Cerebellum (tissue), 4 donors: ENCODE measurements at places on chromosomes 12 and 14.

DNA sequence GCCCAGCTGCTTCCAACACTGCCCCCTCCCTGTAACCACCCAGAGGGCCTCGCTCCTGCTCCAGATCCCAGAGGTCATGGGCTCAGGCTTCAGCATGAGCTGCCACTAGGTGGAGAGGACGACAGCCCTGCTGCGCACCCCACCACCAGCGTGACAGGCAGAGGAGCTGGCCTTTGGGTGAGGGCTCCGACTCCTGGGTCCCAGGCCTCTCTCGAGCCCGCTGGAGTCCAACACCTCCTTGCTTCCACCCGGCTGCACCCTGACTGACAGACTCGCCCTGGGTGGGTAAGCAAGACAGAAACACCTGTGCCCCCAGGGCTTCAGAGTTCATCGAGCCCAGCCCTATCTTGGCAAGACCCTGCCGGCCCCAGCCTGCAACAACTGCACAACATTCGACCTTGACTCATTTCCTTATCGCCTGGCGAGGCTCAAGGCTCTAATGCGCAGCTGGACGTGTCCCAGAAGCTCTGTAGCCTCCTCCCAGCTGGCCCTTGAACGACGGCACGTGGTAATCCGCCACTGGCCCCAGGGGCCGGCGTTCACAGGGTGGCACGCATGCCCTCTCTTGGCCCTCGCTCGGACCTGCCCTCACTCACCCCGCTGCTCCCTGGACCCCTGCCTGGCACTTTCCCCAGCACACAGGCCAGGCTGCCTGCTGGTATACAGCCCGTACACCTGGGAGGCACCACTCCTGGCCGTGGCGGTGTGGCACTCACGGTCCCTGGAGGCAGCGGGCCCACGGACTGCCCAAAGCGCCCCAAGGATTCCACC, 28.0 kb downstream of the VPS37B start:
- DNase-seq, result no peak

GRCh38 chr12:107448198-107448597, 237.4 kb upstream of the PWP1 start:
- DNase-seq, result no peak

DNA sequence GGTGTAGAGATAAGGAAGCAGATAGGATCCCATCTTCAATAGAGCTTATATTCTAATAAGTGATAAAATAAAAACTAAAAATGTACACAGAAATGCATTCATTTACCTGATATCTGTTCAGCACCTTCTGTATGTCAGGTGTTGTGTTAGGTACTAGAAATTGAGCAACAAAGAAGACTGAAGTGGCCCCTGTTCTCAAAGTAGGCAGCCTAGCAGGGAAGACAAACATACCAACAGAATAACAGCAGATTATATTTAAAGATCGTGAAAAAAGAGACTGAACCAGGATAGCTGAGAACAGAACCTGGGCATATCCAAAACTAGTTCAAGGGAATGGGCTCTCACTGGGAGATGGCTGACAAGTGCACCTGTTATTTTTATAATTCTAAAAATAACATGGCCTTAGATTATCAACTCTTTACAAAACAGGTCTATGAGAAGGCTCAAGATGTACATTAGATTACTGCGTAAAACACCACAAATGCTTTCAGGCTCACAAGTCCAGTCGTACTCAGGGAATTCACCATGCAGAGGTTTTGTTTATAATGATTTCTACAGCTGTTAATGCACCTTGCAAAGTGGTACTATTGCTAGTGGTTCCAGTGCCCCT, 16.4 kb downstream of the ANO6 start:
- no peak for DNase-seq

GRCh38 chr14:71371711-71372396, 464.6 kb downstream of the PCNX1 start:
- no peak for DNase-seq

DNA sequence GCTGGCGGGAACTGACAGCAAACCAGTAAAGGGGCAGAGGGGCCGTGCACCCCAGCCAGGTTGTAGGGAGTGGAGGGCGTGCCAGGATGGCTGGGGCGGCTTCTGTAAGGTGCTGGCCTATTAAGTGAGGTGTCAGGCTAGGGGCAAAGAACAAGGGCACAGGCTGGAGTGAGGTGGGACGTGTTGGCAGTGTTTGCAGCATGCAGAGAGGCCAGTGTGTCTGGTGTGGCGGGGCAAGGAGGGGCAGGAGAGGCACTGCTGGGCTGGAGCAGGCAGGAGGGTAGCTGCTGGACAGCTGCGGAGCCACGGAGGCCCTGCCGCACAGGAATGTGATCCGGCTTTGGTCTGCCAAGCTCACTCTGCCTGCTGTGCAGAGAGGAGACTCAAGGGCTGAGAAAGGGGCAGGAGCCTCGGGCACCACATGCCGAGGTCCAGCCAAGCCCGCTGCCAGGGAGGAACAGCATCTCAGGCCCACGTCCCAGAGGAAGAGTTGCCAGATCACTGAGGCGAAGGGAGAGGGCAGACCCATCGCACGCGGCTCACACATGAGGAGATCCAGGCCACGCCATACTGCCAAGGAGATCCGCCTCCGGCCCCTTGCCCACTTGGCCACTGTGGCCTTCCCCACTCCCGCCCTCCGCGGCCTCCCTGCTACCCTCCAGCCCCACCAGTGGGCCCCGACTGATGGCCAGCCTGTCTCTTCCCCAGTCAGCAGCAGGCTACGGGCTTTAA, 46.8 kb downstream of the AMN start:
- DNase-seq, result peak; percentile 61

- DNase-seq, result no peak
Measured at GRCh38 chr12:78306236-78306635, 475.5 kb downstream of the NAV3 start.

DNA sequence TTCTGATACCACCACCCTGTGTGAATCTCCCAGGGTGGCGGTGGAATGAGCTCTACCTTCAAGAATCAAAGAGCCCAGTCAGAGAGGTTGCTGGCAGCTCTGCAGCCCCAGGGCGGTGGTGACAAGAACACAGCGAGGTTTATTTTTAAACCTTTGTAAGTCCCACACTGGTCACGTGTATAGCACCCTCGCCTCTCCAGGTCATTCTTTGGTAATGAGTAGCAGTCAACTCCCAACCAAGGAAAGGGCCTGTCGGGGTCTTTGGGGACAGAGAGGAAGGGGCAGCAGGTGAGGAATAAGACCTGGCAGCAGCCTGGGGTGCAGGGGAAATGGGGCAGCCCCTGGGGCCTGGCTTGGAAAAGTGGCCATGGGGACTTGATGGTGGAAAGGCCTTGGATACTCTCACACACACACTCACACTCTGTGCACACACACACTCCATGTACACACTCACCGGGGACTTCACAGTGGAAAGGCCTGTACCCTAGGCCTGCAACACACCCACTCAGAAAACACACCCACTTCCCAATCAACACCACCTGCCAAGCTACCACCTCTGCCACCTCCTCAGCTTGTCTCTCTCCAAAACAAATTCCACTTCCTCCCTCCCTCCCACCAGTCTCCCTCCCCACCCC, 178.6 kb downstream of the DPF3 start:
- no peak for DNase-seq

GRCh38 chr12:64740646-64741045, 18.6 kb downstream of the GNS start:
- no peak for DNase-seq

- DNase-seq, result no peak
Measured at GRCh38 chr12:42097971-42098370, 46.7 kb downstream of the GXYLT1 start.

DNA sequence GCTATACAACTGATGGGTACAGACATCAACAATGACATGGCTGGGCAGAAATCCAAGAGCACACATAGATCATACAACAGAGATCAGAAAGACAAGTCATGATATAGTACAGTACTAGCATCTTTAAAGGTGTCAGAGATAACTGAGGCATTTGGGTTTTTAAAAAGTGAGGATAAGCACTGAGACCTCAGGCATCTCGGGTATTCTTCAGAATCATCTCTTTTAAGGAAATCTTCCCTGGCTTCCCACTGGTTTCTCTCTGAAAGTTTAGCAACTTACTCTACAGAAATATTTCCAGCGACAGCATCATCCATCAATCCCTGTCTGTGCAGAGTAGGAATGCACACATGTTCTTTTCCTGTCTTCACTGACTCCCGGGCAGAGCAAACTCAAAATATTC, 93.2 kb upstream of the PARP11 start:
- no peak for DNase-seq

DNA sequence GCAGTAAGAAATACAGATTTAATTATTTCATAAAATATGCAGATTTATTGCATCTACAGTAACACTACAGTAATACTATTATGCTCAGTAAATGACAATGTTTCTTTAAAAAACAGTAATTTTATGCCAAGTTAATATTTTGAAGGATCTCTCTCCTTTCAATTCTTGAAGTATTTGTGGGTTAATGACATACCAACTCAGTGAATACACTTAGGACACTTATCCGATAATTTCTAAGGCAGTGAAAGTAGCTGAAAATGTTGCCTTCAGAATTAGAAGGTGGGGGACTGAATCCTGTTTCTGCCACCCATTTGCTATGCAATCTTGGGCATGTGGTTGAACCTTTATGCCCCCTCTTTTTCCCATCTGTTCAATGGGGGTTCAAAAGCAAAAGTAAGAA, 24.8 kb upstream of the IFNG-AS1 start:
- no peak for DNase-seq

- no peak for DNase-seq
Measured at GRCh38 chr14:98623788-98624415, 648.1 kb downstream of the BCL11B start.
